CD4-positive, alpha-beta T cell treated with Interleukin-4 for 4 hours (primary cell): ENCODE measurements at places on chromosomes 7 and 10.

GRCh38 chr7:32888505-32888904 lies 3.1 kb downstream of the KBTBD2 start:
- DNase-seq: no peak

DNA sequence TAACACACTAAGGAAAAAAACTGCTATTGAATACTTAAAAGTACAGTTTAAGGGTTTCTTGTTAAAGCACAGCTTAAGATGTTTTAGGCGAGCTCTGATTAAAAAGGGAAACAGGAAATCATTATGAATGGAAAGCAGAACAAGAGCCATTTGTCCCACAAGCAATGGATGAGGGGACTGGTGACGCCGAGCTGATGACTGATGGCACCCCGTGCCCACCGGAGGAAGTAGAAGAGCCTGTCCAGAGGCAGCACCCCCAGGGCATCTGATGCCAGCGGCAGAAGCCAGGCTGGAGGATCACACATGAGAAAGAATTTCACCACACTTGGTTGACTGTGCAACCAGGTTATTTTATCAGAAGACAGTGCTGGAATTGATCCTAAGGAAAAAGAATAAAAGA lies 15.0 kb upstream of the INSIG1 start:
- DNase-seq: no peak

DNA sequence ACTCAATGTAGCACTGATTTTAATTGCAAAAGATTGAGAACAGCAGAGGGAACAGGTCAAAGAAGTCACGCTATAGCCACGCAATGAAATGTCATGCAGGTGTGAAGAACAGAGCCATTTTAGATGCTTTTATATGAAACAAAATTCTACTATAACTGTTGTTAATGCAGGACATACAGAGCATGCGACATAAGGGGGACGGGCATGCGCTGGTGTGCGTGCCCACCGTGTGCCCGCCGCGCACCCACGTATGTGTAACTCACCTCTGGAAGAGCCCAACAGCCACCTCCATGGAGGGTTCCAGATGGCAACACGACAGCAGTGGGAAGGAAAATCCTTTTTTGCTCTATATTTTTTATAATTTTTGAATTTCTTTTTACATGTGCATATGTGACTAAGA lies 410.0 kb upstream of the RNF32 start:
- no peak for DNase-seq

DNA sequence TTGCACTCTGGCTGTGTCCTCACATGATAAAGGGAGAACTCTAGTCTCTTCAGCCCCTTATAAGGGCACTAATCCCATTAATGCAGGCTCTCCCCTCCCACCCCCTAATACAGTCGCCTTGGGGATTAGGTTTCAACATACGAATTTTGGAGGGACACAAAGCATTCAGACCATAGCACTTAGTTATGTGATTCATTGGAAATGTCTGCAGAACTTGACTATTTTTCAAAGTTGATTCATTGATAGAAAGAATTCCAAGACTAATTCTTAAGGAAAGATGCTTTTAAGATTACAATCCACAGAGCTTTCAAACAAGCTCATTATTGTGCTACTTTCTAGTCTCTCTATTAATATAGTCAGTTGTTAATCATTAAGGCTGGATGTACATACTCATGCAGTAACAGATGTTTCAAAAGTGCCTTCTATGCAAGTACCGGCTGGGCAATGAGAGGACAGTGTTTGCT lies 85.3 kb upstream of the RPA3 start:
- no peak for DNase-seq

DNA sequence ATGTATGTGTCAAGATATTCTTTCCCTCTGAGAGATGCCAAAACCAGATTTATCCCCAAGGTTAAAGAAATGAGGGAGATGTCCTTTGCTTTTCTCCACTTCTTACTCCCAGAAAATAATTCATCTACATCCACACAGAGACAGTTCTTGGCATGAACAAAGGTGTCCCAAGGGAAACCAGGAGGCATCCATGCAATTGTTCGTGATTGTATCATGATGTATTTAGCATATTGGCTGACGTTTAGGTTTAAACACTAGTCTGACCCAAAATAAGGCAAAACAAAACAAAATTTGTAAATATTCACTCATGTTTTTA lies 223.9 kb downstream of the C7orf25 start:
- DNase-seq: no peak

DNA sequence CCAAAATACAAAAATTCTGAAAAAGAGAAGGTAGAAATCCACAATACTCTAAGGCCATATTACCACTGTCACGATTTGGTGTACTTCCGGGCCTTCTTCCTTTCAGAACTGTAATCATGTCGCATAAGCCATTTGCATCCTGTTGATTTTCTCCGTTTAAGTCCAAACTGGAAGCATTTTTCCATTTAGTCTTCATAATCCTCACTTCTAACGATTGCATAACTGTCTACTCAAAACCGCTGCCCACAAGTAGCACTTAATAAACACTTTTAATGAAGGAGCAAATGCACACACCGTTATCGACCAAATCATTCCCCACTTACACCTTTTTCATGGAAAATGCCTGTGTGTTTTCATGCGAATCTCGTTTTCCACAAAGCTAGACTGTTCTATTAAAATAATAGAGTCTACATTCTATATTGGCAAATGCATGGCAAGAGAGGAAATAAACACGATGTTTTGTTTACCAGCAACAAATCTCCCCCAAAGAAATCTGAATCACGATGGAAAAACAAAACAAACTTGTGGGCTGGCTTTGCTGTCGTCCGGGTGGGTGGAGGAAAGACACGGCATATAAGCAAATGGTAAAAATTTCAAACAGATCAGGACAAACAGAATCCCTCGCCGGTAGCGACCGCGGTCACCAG lies 1.0 kb downstream of the ATE1 start:
- DNase-seq: peak; percentile 26
